ENCODE measurements at places on chromosomes 1 and 21.

- DNase-seq, result no peak
Measured at GRCh38 chr1:112346801-112347350, 49.1 kb upstream of the CTTNBP2NL start.

DNA sequence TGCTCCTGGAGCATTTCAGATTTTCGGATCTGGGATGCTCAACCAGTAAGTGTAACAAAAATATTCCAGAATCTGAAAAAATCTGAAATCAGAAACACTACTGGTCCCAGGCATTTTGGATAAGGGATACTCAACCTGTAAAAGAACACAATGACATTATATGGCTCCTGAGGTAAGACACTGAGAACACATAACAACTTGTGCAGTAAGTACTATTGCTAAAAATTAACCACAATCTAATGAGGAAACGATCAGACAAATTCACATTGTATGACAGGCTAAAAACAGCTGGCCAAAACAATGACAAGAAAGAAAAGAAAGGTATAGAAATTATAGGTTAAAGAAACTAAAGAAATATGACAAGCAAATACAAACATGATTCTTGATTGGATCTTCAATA is 54.9 kb downstream of the LTN1 start:
- no peak for DNase-seq

GRCh38 chr1:72230746-72231145 is 51.6 kb downstream of the NEGR1 start:
- DNase-seq, result no peak

DNA sequence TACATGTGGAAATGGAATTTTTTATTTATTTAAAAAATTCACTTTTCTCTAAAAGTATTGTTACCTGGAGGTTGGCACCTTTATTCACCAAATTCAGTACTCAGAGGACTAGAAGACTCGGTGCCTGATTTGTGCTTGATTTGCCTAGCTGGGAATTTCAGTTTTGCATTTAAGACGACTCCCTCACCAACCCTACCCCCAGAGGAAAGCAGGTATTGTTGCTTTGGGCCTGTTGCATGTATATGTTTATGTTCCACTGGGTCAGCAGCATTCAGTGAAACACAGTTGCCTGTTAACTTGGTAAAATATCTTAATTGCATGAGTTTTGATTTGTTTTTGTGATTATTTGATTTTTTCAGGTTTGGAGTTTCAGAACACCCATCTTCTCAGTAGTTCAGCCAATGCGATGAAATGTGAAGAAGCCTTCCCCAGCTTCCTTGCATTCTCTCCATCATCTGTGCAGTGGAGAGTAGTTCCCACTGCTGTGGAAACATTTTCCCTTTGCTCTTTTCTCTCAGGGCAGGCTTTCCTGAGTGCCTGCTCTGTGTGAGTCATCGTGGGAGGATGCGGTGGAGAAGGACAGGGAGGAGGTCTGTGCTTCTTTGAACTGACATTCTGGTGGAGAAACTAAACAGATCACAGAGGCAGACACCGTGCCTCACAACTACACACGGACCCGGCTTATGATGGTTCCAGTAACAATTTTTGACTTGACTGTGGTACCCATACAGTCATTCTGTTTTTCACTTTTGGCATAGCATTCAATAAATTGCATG is 6.4 kb downstream of the ADARB1 start:
- peak; percentile 39 for DNase-seq

- DNase-seq, result no peak
Measured at GRCh38 chr1:187229496-187229895, 400.7 kb downstream of the PLA2G4A start.

GRCh38 chr1:160731990-160732389 is 7.1 kb upstream of the SLAMF7 start:
- DNase-seq, result no peak

GRCh38 chr1:61295818-61296537 is 213.6 kb downstream of the NFIA start:
- no peak for DNase-seq

DNA sequence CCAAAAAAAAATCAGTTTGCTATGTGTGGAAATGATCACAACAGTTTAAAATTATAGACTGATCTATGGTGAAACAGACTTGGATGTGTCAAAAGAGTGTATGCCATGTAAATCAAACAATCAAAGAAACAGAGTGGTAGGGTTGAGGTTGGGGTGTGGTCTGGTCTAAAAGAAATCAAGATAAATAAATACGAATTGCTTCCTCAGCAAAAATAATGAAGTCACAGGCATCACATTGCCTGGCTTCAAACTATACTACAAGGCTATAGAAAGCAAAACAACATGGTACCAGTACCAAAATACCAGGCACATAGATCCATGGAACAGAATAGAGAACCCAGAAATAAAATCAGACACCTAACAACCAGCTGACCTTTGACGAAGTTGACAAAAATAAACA is 1796.9 kb downstream of the NCAM2 start:
- no peak for DNase-seq

GRCh38 chr1:231919239-231919885 is 292.8 kb downstream of the DISC1 start:
- DNase-seq, result peak; percentile 7

DNA sequence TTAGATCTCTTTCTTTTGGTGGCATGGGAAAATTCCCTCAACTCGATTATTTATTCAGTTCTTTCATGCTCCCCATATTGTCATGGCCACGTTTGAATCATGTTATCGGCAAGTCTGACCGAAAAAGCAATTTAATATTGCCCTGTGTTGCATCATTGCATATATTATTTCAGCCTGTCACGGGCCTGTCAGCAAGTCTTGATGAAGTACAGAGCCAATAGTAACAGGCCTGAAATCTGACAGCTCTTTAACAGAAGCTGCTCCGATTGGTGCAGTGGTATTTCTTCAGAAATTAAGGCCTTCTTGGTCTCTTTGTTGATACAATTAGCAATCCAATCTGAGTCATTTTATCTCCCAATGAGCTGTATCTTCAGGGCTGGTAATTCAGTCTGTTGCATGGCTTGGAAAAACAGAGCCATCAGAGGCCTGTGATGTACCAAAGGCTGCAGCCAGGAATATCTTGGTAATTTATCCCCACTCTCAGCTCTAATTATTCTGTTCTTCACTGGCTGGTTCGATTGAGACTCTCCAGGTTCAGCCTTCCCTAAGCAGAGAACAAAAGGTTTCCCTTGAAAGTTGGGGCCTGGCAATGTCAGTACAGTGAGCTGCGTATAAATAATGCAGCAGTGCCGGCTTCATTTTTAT is 149.5 kb downstream of the FGGY start:
- no peak for DNase-seq

DNA sequence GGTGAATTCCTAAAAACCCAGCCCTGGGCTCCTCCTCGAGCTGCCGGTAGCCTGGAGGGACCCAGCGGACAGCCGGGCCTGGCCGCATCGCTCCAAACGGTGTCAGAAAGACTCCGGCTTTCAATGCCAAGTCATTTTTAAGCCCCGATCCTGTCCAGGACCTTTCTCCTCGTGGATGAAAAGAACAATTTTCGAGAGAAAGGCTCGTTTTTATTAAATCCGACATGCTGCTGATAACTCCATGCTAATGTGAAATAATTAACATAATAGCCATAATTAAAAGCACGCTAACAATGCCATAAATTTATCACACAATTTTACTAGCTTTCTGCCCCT is 4.6 kb upstream of the FOXD3 start:
- no peak for DNase-seq

- DNase-seq, result peak; percentile 8
Measured at GRCh38 chr1:235763962-235764361, 102.7 kb downstream of the LYST start.

GRCh38 chr1:220680085-220680687 is 10.0 kb upstream of the C1orf115 start:
- no peak for DNase-seq

DNA sequence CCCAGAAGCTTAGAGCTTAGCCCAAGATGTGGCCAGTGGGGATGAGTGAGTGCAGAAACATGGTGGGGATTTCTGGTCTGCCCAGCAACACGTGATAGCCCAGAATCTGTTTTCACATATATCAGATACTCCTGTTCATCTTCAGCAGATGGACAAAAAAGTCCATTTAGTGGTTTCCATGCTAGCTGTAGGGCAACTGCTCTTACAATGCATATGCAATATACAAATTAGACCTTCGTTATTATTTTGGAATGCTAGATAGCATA is 96.9 kb upstream of the SGIP1 start:
- DNase-seq, result no peak

- no peak for DNase-seq
Measured at GRCh38 chr1:30788580-30789387, 31.2 kb upstream of the LAPTM5 start.

DNA sequence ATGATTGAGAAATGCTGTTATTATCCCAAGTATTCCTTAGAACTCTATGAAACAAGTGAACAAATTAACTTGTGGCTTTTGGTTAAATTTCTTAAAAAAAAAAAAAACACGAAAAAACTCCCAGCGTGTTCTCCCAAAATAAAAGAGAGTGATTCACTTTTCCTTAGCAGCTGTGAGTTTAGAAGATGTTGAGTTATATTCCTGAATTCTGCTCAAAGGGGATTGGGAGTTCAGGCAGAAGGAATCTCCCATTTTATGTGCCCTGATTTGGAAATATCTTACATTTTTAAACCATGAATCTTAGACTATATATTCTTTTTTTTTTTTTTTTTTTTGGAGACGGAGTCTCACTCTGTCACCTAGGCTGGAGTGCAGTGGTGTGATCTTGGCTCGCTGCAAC is 34.3 kb downstream of the SMG7 start:
- no peak for DNase-seq

- no peak for DNase-seq
Measured at GRCh38 chr1:208242146-208242545, 2.0 kb downstream of the PLXNA2 start.

DNA sequence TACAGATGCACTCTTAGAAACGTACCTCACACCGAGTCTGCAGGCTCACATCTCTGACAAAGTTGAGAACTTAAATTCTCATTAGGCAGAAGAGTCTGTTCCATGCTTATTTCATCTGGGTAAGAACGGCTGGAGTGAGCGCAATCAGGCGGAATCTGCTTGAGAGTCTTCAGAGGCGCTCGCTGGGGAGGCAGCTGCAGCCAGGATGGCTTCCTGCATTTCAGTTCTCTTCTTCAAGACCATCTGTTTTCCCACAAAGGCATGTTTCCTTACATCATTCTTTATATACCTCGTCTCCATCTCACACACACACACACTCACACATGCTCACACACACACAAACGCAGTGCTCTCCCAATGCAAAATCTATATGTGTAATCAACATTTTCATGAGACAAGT is 497.1 kb downstream of the AJAP1 start:
- DNase-seq, result no peak

GRCh38 chr1:218659911-218660677 is 315.0 kb downstream of the TGFB2 start:
- DNase-seq, result no peak

GRCh38 chr1:208538587-208538986 is 294.4 kb upstream of the PLXNA2 start:
- DNase-seq, result no peak

- no peak for DNase-seq
Measured at GRCh38 chr1:119943216-119943615, 46.9 kb upstream of the ADAM30 start.

DNA sequence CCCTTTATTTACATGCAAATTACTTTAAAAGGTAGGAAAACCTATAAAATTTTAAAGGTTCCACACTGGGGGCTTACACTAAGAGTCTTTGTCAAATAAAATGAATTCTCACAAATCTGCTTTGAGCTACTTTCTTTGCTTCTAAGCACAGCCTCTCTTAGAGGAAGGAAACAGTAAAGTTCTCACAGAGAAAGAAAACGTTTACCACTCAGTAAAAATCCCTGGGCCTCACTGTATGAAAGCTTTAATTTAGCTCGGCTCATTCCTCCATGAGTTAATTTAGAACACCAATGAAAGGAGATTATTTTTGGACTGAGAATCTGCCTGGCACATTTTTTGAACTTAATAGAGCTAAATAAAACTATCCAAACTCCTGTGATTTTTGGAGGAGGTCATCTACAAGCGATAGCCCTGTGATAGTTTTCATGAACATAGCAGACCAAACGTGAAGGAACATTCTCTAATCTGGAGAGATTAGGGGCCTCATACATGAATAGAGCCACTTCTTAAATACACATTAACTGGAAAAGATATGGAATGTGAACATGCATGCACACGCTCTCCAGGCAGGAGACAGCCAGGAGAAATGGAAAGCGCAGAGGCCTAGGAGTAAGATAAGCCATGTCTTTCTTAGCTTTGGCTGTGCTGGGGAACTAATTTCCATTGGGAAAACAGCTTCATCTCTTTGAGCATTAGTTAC is 32.8 kb downstream of the PRRX1 start:
- DNase-seq, result no peak

GRCh38 chr1:205424901-205425600 is 3.2 kb upstream of the LEMD1 start:
- DNase-seq, result no peak

DNA sequence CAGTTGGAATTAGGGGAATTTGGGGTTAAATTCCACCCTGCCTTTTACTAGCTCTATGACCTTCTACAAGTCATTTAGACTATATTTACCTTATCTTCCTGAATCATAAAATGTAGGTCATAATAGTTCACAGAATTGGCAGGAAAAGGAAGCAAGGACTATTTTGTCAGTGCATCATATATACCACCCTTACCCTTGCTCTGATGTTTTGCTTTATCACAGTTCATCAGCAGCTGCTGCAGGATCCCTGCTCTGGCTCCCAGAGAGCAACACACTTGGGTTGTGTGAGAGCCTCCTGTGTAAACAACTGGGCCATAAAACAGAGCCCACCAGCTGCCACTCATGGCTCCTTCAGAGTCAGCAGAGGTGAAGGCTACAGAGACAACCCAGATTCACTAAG is 631.6 kb upstream of the CAMK1G start:
- no peak for DNase-seq

GRCh38 chr1:67171574-67171955 is 5.3 kb downstream of the IL23R start:
- DNase-seq, result peak; percentile 10

DNA sequence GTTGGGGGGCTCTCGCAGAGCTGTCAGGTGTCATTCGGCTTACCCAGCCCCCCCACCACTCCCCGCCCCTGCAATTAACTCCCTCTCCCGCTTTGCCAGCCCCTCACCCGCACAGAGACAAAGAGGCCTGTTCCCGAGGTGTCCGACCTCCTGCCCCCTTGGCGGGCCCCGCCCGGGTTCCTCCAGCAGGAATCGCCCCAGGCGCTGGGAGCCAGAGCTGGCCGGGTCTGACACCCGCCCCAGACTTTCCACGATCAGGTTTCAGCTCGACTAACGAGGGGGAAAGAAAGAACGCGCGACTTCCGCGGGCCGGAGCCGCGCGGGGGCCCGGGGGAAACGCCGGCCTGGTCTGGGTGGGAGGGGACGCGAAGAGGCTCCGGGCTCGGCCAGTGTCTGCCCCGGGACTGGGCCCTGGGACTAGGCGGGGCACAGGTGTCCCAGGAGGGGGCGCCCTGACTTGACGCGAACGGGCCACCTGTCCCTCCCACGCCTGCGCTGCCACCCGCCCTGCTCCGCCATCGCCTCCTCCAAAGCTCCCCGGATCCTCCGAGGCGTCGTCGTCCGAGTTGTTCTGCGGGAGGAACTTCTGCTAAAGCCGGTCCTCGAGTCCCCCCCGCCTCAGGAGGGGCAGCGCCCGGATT is 36.4 kb upstream of the HHAT start:
- DNase-seq, result peak; percentile 9

All from CD4-positive, alpha-beta T cell treated with Interleukin-4 for 1 hour (primary cell).